ENCODE measurements at places on chromosomes 4 and X.

GRCh38 chr4:73619346-73619745 is 890 bp downstream of the RASSF6 start:
- no peak for DNase-seq

GRCh38 chr4:20251031-20251795 is 492 bp upstream of the SLIT2 start:
- no peak for DNase-seq

DNA sequence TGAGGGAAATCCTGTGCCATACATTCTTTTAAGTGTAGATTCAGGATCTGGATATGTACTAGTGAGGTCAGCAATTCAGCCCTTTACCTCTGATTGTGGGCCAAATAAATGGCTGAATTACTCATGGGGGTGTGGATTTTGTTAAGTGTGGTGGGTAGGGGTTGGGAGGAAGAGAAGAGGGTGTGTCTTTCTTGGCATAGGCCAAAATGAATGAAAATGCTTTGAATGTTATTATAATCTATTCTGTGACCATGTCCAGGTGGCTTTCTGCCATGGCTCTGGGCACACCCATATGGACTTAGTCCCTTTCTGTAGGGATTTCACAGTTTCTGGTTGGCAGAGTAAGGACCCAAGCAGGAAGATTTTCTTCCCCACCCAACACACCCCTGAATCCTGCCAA is 244.3 kb downstream of the CBR4 start:
- no peak for DNase-seq

GRCh38 chrX:39258331-39258730 is 457.1 kb downstream of the MID1IP1 start:
- DNase-seq, result no peak

DNA sequence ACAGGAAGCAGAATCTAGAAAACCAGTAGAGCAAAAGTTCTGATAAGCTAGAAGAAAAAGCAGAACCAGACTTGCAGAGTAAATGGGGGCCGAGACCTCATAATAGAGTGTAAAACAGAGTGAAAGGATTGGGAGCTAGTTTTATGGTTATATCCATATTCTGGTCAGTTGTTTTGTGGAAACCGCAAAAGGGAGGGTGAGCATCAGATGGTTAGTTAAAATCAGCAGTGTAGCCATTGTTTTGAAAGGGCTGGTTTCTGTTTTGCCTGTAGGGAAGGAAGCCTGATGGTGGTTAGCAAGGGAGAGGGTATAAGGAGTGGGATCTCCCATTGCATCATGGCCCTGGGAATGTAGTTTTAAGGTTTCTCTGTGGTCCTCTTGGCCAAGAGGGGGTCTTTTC is 17.2 kb upstream of the CCNI start:
- no peak for DNase-seq

- no peak for DNase-seq
These were observed 6.1 kb downstream of the ENOX2 start for GRCh38 chrX:130896802-130897501.

GRCh38 chrX:56099271-56099670 is 132.9 kb upstream of the KLF8 start:
- DNase-seq, result no peak

GRCh38 chrX:148298737-148299136 is 201.7 kb upstream of the AFF2 start:
- DNase-seq, result no peak

- DNase-seq, result no peak
These were observed 124.8 kb downstream of the SNCA start for GRCh38 chr4:89712141-89712540.

DNA sequence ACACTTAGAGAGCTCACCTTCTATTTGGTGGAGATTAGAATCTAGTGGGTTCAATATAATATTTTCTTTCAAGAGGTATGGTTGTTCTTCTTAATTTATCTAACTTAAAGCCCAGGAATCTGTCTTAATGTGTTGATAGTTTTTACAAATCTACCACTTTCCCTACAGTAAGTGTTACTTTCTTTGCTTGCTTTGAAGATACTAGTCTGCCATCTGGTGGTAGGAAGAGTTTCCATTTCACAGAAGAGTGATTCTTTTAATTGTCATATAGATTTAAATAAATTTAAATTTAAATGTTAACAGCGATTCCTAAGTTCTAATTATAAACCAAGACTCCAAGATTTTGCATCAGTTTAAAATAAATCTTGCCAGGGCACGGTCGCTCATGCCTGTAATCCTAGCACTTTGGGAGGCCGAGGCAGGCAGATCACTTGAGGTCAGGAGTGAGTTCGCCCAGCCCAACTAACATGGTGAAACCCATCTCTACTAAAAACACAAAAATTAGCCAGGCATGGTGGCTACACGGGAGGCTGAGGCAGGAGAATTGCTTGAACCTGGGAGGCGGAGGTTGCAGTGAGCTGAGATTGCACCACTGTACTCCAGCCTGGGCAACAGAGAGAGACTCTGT is 43.5 kb downstream of the NUDT9 start:
- DNase-seq, result no peak

DNA sequence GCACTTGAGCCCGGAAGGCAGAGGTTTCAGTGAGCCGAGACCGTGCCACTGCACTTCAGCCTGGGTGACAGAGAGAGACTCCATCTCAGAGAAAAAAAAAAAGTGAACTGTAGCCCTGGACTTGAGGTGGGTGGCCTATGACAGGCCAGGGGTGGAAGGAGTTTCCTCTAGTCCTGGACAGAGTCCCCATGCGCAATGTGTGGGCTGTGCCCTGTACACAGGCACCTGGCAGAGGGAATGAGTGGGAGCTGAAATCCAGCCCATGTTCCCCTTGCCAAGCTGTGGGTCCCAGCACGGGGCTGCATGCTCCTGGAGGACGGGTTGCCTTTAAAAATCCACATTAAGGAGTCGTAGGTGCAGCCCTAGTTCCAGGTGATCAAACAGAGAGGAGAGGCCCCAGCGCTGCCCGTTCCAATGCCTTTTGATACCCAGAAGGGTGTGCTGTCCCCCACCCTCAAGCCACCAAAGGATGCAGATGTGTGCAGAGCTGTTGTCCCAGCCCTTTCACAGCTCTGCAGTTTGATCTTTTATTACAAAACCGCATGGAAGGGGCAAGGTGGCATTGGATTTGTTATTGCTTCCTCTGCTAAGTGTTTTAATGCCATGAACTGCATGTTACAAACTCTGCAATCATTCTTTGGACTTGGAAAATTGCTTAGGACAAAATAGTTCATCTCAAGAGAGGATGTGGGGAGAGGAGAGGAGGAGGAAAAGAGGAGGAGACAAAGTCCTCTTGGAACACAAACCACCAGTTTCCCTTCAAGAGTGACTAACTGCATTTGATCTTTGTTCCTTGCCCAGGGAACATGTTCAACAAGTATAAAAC is 38.0 kb upstream of the PDK3 start:
- DNase-seq, result no peak

DNA sequence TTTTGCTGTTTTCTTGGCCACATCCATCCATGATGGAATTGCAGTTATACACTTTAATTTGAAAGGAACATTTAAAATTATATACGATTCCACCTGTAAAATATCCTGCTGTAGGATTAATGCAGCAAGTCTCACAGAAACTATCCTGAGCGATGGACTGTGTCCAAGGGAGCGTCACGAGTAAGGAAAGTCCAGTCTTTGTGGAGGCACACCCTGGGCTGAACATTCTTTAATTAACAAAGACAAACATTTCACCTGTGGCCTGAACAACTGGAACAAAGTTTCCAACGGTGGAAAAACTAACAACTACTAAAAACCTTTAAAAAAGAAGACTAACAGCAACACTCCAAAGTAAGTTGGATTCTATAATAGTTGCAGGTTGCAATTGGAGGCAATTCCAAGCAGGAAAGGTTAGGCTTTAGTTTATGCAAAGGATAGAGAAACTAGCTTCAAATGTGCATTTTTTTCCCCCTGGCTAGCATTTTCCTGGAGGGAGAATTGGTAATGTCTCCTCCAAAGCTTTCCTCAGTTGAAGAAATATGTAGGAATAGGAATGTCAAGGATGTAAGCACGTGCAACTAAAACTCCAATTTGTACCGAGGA is 11.0 kb downstream of the EREG start:
- DNase-seq, result no peak

DNA sequence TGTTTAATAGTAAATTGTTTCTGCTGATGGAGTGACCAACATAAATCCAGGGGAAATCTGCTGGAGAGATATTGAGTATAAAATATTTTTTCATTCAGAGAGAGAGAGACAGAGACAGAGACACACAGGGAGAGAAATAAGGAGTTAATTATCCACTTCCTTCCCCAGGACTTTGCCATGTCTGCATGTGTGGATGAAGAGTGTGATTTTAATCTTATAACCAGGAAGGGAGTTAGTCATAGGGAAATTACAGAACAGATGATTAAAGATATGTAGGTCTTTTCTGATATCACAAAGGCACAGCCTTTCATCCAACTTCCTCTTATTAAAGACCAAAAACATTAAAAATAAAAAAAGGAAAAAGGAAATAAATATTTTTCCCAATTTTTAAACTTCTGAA is 526.3 kb downstream of the SPRY1 start:
- no peak for DNase-seq

GRCh38 chrX:136063340-136064079 is 78.3 kb downstream of the SLC9A6 start:
- no peak for DNase-seq

DNA sequence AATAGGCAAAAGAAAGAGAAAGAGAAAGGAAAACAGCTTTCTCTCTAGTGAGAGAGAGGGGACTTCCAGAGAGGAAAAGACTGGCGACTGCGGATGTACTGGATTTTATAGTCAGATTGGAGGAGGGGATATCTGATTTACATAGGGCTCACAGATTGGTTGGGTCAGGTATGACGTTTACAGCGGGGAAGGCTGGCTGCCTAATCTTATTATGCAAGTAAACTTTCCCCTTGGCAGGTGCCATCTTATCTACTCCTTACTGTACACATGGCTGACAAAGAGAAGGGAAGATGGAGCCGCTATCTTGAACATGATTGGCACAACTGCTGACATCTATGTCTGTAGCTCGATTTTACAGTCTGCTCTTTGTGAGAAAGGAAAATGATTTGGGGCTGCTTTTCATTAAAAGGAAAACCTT is 25.4 kb downstream of the RBPJ start:
- no peak for DNase-seq

DNA sequence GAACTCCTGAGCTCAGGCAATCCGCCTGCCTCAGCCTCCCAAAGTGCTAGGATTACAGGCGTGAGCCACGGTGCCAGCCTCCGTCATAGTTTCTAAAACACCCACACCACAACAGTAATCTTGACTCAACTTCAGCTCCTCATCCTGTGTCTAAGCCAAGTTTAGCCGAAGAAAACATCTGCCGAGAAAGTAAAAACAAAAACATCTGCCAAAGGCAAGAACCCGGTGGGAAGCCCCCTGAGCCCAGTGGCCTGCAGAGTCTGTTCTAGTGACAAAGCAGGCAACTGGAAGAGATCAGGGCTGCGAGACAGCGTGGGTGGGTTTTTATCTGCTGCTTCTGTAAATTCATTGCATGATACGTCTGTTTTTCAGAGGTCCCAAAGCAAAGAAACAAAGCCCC is 26.6 kb upstream of the CD99 start:
- DNase-seq, result no peak

DNA sequence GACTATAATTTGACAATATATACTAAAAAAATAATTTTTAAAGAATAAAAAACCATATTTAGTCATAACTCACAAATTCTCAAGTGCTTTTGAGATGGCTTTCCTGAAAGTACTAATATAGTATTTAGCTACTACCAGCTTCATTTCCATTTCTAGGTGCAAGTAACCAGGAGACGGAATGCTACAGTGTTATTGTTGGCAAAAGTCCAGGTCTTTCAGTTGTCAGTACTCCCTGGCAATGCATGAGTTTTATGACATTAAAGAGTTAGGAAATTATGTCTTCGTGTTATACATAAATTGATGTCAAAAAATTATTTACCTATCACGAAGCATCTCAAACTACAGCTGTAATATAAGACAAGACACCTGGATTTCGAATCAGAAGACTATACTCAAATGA is 45.0 kb downstream of the TMEM47 start:
- DNase-seq, result no peak

DNA sequence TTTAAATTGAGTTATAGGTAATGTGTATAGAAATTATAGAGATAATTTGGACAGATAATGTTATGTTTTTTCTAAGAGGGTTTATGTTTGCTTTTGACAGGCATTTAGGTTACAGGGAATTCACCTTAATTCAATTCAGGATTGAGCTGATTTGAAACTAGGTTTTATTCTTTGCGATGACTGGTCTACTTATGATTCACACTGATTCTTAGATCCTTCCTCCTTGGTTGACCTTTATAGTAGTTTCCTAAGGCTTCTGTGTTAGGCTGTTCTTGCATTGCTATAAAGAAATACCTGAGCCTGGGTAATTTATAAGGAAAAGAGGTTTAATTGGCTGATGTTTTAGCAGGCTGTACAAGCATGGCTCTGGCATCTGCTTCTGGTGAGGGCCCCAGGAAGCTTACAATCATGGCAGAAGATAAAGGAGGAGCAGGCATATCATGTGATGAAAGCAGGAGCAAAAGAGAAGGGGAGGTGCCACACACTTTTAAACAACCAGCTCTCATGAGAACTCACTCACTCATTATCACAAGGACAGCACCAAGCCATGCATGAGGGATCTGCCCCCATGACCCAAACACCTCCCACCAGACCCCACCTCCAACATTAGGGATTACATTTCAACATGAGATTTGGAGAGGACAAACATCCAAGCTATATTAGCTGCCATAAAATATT is 155.0 kb upstream of the SFRP2 start:
- DNase-seq, result no peak

DNA sequence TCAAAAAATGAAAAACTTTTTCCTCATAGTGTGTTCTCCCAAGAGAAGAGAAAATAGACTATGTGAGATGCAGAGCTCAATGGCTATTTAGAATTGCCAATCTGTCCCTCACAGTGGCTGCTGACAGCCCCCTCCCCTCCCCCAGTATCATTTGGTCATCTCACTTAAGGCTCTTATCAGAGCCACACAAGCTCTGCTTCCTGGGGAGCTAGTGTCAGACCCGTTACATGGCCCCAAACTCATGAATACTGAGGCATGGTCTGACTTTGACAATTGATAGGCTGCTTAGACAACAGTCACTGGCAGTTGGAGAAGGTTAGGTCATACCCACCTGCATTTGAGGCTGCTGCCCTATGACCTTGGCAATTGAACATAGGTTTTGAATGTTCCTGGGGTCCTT is 15.3 kb downstream of the RNF150 start:
- no peak for DNase-seq
